ENCODE measurements at places on chromosomes 6 and 20.

- no peak for DNase-seq
Measured at GRCh38 chr20:41507436-41507835, 110.7 kb downstream of the CHD6 start.

DNA sequence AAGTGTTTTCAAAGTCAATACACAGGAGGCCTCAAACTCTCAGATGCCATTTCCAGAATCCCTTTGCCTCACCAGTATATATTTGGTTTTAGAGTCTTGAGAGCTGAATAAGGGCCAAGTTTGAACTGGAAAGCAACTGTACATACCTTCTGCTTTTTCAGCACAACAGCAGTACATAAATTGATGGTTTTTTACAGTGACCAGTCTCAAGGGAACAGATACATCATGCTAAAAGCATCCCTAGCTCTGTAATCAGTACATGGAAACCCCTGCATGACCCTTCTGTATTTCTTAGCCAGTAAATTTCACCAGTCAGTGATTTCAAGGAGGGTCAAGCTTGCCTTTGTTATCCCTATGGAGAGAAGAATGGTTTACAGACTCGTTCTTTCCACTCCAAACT lies 40.6 kb upstream of the ECHDC1 start:
- no peak for DNase-seq

GRCh38 chr6:1482381-1483166 lies 93.2 kb downstream of the FOXF2 start:
- no peak for DNase-seq

DNA sequence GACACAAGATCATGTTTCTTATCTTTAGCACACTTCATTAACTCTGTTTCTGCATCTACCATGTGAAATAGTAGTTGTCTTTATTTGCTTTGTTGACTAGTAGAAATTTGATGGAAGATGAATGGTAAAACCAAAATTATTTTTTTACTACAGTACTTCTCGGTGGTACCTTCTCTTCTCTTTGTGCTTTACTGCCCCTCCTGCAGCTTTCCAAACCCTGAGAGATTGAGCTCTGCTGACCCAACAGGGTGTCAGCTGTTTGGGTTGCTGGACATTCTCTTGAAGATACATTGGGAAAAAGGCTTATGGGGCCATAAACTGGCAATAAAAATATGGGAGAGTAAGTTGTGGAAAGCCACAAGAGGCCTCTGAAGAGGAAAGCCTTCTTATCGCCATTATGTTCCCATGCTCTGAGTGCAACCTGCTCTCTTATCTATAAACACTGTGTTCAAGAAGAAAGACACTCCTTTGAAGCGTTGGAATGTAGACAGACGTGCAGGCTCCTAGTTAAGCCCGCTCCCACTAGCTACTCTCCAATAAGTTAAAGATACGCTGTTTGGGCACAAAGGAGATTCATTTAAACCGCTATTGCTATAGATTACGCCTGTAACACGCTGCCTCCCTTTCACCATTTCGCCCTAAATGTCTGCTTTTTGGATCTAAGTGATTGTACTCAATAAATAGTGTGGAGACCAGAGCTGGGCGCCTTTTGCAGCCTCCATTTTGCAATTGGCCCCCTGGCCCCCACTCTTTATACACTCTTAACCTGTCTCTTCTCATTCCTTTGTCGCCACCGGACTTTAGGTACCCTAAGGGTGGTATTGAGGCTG lies 60.1 kb upstream of the PRSS16 start:
- no peak for DNase-seq

- peak; percentile 20 for DNase-seq
Measured at GRCh38 chr6:7324520-7324919, 11.5 kb upstream of the SSR1 start.

DNA sequence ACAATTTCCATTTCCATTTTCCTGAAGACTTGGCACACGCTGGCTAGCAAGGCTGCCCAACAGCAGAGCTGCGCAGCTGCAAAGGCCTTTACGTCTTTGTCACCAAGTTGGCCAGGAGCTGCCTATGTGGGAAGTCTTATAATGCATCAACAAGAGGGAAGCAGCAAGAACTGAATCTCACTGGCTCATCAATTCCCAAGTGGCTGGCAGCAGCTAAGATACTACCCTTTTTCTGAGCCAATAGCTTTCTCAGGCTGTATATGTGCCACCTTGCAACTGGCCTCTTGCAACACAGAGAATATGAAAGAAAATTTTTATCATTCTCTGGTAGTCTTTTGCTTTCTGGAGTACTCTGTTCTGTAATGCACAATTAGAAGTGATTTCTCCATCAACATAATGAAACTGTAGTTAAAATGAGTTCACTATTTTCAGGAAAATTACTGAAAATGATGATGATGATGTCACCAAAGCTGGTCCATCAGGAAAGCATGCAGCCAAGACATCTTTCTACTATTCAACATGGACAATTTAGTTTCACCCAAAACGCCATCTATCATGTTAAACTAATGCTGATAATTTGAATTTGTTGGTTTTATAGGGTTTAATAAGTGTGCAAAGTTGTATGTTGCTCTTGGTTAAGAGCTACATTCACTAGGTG lies 97.3 kb upstream of the FOXA2 start:
- DNase-seq: no peak

DNA sequence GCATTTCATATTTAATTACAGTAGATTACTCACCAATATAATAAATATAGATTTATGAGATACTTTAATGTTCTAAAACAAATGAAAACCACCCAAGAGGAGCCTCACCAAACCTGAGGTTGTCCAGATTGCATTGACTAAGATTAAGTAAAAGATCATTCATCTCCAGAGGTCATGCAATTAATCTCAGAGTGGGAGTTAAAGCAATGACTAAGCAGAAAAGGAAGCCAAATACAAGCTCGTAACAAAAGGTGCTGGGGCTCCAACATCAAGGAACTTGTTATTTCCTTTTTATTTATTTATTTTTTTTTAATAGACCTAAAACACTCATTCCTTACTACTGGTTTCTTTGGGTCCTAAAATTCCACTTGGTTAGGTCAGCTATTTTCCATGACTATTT lies 57.7 kb downstream of the RSPO3 start:
- no peak for DNase-seq

- no peak for DNase-seq
Measured at GRCh38 chr6:123830120-123830519, 26.5 kb downstream of the NKAIN2 start.

GRCh38 chr6:133577851-133578250 lies 311.1 kb upstream of the TCF21 start:
- no peak for DNase-seq

GRCh38 chr6:113856375-113856624 lies 845 bp upstream of the MARCKS start:
- DNase-seq: no peak

GRCh38 chr6:148375401-148375800 lies 32.8 kb downstream of the SASH1 start:
- no peak for DNase-seq

GRCh38 chr6:42185597-42185996 lies 9.2 kb downstream of the GUCA1B start:
- no peak for DNase-seq

- DNase-seq: no peak
Measured at GRCh38 chr20:51121901-51122412, 99.0 kb upstream of the KCNG1 start.

DNA sequence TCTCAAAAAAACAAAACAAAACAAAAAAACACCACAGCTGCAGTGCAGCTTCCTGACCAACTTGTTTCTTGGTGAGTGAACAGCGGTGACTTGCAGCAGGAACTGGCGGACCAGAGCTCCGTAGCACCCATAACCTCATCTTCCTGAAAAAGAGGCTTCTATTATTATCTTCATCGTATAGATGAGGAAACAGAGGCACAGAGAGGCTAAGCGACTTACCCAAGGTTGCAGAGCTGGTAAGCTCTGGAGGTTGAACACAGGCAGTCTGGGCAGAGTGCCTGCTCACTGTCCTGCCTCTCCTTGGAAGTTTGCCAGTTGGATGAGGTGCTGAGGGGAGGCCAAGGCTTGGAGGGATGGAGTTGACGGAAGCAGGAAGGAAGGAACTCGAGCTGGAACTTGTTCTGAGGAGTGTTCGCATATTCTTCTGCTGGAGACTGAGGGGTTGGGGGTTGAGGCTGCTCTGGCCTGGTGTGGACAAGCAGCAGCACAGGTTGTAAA lies 47.9 kb upstream of the CCDC167 start:
- DNase-seq: peak; percentile 18

- no peak for DNase-seq
Measured at GRCh38 chr6:92790381-92790780, 629.0 kb downstream of the EPHA7 start.

GRCh38 chr6:153858529-153858928 lies 180.5 kb upstream of the OPRM1 start:
- DNase-seq: no peak

GRCh38 chr6:34065466-34066217 lies 80.2 kb downstream of the GRM4 start:
- no peak for DNase-seq

- DNase-seq: no peak
Measured at GRCh38 chr6:91865889-91866288, 1279.0 kb upstream of the MAP3K7 start.

GRCh38 chr20:43583982-43584432 lies 6.7 kb upstream of the IFT52 start:
- DNase-seq: no peak

DNA sequence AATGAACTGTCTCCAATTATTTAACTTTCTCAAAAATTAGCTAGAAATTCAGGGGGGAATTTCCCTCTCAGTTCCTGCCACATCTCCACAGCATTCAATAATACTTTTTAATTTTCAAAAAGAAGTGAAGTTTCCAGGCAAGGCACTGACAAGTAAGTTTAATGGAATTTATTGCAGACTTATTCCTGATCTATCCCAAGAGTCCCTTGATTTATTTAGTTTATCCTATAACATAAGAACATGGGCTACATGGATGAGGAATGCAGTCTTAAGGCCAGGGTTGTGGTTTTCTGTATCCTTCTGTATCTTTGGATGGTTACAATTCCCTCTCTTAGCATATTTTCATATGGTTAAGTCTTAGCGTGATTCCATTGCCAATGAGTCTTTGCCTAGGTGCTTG lies 126.5 kb downstream of the TSHZ2 start:
- no peak for DNase-seq
